GM19239 (cell line): ENCODE measurements at places on chromosomes 2 and 18.

DNA sequence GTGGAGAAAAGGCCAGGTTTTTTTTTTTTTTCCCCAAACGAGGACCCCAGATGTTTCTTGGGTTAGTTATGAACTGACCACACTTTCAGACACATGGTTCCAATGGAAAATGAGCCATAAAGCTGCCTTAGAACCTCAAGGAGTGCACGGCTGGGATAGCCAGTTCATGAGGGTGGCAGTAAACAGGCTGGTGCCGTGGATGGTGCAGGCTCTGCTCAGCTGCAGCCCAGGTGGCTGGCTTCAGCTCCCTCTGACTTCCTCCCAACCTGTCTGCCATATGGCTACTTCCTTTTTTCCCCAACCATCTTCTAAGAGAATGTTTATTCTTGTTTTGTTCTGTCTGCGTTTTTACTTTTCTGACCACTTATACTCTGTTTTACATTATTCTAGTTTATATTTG lies 109.8 kb upstream of the LMAN1 start:
- DNase-seq = no peak

DNA sequence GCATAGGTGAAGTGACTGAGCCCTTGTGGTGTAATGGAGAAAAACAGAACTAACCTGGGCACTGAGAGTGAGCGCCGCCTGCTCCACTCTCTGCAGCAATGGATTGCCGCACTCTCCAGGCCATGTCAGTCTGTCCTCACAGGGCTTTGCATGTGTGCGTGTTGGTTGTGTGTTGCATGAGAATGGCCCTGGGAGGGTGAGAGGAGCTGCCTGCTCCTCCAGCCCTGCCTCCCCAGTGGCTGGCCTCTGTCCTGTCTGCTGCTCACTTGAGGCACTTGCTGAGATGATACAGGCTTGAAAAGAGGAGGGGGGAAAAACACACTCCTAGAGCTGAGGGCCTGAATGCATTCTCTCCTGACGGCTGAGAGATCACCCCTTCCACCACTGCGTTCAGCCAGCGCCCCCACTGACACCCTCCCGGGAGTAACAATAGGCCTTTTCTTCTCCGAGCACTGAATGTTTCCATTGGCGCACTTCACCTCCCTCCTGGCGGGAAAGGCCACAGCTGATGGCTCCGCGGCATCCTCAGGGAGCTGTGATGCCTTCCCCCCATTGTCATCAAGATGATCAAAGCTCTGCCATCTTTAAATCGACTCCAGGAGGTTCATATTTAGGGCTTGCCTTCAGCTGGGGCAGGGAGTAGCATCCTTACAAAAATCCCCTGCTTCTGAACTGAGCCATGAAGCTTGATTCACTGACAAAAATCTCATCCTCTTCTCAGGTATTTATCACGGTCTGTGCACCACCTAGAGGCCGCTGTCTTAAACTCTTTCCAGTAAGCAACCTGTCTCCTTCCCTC lies 49.9 kb upstream of the DAPL1 start:
- DNase-seq = no peak

DNA sequence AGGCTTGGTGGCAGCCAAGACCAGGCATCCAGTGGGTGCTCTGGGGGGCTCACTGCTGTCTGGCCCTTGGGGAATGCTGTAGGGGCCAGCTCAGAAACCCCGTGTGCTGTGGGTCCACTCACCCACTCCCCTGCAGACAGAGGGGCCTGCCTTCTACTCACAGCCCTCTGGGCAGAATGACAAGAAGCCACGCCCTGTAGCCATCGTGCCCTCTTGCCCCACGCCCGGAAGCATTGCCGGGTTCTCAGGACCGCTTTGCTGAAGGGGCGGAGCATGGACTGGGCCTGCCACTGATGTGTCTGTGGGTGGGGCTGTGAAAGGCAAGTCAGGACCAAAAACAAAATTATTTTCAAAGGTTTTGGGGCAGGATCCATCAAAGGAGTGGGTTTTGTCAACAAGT lies 27.8 kb downstream of the GLI2 start:
- no peak for DNase-seq

DNA sequence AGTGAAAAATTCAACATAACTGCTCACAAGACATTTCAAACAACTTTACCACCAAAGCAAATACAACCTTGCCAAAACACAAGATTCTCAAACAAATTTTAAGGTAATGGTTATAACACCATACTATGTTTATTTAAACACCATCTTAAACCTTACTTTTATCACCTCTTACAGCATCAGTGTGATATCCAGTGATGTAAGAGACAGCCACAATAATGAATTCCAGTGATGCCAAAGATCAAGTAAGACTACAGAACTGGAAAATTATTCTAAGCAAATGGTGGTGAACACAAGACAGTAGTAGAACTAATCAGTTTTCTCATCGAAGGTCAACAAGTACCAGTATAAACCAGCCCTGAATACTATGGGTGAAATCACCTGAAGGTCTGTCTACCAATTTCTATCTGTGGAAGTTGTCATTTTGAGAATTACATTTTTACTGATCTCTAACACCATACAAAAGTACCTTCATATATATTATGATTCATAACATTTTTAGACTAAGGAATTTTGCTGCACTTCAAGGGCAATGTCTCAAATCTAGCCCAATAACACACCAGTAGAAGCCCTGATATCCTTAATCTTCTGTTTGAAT lies 146.2 kb downstream of the RBMS1 start:
- DNase-seq = no peak

DNA sequence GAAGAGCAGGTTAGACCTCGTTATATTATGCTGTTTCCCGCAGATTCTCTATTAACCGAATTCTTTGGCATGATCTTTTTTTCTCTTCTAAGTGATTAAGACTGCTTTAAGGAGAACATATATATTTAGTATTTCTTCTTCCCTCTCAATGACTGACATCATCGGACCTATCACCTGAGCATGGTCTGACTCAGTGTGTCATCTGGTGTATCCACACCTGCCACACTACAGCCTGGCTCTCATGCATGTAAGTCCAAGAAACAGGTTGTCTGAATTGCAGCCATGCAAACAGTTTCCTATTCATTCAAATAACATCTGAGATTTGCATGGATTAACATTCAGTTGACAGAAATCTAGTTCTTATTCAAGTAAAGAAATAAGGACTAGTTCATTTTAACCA lies 55.1 kb upstream of the CWC22 start:
- DNase-seq = no peak

DNA sequence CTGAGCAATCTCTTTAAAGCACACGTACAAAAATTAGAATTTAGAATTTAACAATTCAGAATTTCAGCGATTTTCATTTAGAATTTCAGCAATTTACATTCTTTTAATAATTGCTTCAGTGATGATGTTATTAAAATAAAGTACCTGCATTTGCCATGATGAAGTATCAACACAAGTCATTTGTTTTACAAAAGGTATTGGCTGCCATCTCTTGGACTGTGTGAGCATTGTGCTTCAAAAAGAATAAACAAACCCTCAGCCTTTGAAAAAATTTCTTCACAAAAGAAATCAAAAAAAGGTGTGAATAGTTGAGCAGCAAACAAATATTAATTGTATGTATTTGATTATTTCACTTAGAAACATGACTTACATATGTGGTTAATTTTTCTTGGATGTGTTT lies 27.1 kb upstream of the ZC3H15 start:
- DNase-seq = no peak

- DNase-seq = peak; percentile 9
Observed at GRCh38 chr2:217218269-217219163, 358.7 kb upstream of the TNP1 start.

DNA sequence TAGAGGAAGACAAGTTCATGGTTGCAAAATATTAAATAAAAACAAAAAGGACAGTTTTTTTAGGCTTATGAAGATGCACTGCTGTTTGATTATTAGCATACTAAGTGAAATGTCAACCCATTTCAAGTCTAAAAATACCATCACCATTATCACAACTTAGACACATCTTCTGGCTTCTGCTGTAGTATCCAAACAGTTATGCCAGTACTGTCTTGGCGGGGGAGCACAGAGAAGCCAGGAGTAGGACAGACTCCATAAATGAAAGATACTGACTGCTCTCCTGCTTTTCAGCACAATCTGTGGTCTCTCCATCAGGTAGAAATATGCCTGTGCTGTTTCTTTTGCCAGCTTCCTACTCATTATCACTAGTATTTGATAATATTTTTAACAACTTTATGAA lies 179.2 kb upstream of the DSEL start:
- DNase-seq = no peak
